ENCODE measurements at places on chromosomes 1 and 21.

- no peak for DNase-seq
Measured at GRCh38 chr1:219257751-219258150, 84.1 kb downstream of the LYPLAL1 start.

- DNase-seq: no peak
Measured at GRCh38 chr1:198054510-198054909, 102.3 kb upstream of the NEK7 start.

GRCh38 chr1:170027760-170028159, 46.7 kb downstream of the KIFAP3 start:
- no peak for DNase-seq

- DNase-seq: no peak
Measured at GRCh38 chr1:106747791-106748190, 308.7 kb upstream of the PRMT6 start.

DNA sequence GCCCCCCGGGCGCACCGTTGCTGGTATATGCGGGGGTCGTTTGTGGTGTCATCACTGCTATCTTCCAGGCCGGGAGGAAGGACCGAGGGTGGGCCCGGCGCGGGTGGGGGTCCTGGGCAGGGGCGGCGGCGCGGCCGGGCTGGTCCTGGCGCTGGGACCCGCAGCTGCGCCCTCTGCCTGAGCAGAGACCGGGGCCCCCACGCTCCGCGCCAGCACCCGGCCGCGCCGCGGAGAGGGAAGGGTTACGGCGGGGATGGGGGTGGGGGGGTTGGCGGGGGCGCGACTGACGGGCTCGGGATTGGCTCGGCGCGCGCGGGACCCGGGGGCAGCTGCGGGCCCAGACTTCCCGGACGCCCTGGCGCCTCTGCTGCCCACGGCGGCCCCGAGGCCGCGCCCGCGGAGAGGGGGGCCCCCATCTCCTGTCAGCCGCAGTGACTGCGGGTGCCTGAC, 13.8 kb upstream of the SAMD11 start:
- no peak for DNase-seq

DNA sequence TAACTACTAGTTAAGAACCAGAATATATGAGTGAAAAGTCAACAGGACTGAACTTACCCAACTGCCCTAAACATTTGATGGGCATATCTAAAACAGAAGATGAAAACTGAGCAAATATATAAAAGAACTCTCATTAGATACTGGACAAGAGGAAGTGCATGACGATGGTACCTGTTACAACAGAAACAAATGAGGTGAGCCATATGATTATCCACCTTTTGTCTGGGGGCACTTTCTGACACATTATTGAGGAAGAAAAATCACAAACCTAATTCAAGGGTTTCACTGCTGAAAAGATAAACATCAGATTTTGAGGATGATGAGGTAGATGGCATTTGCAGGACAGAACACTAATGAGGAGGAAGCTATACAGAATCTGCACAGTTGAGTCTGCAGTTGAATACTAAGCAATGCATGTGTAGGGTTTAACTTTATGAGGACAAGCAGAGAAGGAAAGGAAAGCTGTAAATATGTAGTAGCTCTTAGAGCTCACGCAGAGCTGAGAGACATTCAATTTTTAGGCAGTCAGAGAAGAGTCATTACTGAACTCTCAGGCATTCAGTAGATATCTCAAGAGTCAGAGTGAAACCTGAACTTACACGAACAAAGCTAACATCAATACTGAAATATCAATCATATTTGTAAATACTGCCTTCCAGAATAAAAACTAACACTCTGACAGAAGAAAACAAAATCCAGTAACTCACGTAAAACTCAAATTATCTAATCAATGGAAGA, 262.1 kb downstream of the AKT3 start:
- no peak for DNase-seq

- no peak for DNase-seq
Measured at GRCh38 chr1:116259663-116260062, 113.4 kb upstream of the ATP1A1 start.

- DNase-seq: no peak
Measured at GRCh38 chr1:67515324-67516080, 85.3 kb upstream of the SERBP1 start.

DNA sequence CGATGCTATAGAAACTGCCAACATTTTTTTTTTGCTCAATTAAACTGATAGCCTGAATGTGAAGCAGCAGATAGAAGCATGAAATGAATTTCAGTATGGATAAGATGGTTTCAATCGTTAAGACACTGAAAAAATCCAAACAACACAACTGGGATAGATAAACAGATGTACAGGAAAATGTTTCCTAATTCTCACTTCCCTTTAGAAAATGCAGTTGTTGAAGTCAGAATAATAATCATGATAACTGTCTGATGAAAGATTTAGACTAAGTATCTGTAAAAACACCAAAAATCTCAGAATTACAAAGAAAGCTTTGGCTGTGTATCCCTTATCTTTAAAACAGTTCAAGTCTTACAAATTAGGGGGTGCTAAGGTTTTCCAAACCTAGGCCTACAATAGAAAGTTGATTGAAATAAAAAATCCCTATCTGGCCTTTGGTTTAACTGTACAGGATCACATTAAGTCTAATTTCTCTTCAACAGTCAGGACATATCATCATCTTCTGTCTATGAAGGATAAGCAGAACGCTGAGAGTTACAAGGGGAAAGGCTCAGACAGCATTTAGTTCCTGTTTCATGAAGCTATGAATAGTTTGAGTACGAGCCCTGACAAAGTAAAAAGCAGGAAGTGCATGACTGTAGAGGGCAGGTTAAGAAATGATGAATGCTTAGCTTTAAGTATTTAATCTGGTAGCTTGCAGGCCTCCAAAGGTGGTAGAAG, 203.2 kb downstream of the APP start:
- DNase-seq: no peak

GRCh38 chr1:219381396-219381795, 207.7 kb downstream of the LYPLAL1 start:
- DNase-seq: no peak

DNA sequence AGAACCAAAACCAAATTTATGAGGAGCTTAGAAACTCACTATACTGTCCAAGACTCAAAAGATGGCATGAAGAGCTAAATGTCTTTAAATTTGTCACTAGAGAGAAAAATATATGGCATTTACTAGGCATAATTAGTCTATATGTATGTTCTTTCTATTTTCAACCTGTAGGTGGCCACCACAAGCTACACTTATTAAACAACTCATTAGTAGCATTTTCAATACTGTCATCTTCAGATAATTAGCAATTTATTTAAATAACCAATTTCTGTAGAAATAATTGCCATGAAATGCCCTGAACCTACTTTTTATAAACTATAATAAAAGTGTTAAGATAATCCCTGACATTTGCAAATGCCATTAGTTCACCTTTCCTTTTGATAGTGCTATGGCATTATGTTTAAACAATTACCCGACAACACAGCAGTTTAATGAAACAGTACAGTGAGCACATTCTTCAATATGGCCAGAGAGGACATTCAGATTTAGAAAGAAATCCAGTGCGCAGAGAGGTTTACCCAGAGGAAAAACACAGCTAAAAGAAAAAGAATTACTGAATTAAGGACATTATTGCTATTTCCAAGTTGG, 522.5 kb downstream of the PTBP2 start:
- no peak for DNase-seq

GRCh38 chr1:82994616-82995263, 1004.2 kb downstream of the TTLL7 start:
- no peak for DNase-seq

GRCh38 chr1:24416666-24417391, 1.2 kb downstream of the NIPAL3 start:
- peak; percentile 12 for DNase-seq

GRCh38 chr1:230870916-230871315, 2.6 kb upstream of the C1orf198 start:
- no peak for DNase-seq

GRCh38 chr1:77504986-77505385, 177.5 kb downstream of the ZZZ3 start:
- no peak for DNase-seq

DNA sequence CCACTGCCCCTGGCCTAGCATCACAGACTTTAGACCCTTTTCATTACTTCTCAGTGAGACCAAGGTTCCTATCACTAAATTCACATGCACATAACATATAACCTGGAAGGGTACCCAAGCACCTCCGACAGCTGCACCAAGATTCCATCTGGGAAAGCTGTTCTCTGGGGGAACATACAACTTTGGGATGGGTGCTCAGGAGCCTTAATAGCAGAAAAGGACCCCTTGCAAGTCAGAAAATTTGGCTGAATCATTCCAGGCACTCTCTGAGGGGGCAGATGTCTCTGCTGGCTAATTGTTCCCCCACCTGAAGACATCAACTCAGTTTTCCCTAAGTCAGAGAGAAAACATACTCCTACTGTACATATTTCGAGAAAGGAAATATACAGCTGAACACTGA, 41.3 kb upstream of the PSEN2 start:
- DNase-seq: no peak

GRCh38 chr1:186574926-186575325, 105.3 kb downstream of the PTGS2 start:
- no peak for DNase-seq

DNA sequence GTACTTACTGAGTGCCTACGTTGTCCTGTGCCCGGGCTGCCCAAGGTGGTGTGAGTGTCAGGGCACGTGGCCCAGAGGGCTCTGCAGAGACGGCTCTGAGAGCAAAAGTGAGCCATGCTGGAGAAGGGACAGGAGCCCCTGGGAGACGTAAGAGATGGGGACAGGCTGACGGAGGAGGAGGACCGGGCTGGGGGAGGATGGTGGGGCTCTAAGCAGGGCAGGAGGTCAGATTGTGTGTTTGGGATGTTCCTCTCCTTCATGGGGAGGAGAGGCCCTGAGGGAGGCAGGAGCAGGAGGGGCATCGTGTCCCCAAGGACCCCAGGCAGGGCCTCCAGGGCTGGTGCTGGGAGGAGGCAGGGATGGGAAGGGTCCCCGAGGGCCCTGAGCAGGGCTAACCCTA, 158.9 kb downstream of the PCBP3 start:
- no peak for DNase-seq

- DNase-seq: no peak
Measured at GRCh38 chr21:40901691-40902090, 54.7 kb upstream of the DSCAM start.

GRCh38 chr1:41537251-41537650, 52.8 kb upstream of the EDN2 start:
- DNase-seq: no peak

DNA sequence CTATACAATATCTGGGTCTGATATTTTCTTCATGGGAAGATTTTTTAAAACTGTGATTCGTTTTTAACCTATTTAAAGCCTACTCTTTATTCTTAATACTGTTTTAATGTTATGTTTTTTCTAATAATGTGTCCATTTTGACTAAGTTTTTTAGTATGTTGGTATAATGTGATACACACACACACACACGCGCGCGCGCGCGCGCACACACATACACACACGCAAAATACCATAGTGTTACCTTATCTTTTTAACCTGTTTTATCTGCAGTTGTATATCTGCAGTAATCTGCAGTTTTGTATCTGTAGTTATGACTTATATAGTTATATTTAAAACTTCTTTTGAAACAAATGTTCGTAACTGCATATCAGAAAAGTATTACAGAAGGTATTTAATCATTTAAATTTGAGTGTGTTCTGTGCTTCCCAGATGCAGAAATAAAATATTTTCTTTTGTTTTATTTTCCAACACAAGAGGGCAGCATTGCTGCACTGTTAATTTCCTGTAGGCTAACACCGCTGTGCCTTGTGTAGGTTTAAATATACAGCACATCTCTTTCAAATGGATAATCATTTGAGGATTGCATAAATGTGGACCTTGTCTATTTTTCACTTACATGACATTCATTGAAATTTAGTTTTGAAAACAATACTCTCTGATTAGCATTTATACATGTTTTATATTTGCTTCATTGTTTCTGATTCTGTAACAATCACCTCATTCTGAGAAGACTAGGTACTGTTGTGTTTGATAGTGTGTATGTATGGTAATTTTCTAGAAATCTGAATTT, 166.1 kb downstream of the PDE4B start:
- DNase-seq: no peak

DNA sequence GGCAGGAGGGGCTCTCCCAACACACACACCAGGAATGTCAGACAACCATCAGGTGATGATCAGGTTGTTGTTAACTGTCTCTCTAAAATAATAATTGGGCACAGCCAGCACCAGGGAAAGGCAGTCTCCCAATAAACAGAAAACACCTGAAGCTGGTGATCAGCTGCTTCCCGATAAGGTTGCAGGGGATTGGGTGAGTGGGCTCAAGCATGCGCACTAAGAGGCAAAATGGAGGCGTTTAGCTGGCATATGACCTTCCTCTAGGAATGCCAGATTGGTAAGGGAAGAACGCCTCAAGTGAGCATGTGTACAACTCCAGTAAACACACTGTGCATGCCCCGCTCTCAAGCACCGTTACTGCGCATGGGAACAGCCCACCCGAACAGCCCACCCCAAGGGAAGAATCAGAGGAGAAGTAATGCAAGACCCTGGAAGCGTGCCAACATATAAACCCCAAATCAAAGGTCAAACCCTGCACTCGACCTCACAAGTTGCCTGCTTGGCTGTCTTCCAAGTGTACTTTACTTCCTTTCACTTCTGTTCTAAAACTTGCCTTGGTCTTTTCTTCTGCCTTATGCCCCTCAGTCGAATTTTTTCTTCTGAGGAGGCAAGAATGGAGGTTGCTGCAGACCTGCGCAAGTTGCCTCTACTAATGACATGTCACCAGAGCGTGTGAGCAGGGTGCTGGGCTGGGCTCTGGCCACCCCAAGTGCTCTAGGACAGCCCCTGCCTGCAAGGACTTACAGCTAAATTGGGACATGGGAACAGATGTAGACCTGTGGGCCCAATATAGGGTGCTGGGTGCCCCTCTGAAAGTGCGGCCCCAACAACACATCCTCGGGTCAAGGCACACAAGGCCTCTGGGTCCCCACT, 200.8 kb downstream of the RHOU start:
- DNase-seq: no peak

DNA sequence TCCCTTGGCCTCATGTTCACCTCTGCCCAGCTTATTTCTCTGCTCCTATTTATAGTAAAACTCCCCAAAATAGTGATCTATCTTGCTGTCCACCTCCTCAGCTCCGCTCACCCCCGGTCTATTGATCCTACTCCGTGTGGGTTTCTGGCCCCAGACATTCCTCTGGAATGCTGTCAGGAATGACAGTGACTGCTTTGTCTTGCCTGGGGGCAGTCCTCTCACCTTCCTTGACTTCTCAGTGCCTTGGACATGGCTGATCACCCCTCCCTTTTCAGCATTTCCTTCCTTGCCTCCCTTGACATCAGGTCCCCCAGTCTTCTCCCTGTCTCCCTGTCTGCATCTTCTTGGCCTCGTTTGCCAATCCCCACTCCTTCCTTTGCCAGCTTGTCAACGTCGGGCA, 108.1 kb upstream of the BACE2 start:
- no peak for DNase-seq

- DNase-seq: no peak
Measured at GRCh38 chr1:33719771-33720670, 143.9 kb upstream of the HMGB4 start.

- DNase-seq: no peak
Measured at GRCh38 chr1:240136402-240136801, 44.7 kb downstream of the FMN2 start.

GRCh38 chr1:25338986-25339385, 852 bp downstream of the TMEM50A start:
- DNase-seq: no peak

Data from stimulated activated CD4-positive, alpha-beta T cell treated with anti-CD3 and anti-CD28 coated beads, Interleukin-1b, Interleukin-23, amount 100 ng/mL, for 1 hour (primary cell).